ENCODE measurements at places on chromosomes 5 and 9.

- peak; percentile 80 for DNase-seq
Observed at GRCh38 chr9:110797611-110798010, 129.0 kb downstream of the MUSK start.

DNA sequence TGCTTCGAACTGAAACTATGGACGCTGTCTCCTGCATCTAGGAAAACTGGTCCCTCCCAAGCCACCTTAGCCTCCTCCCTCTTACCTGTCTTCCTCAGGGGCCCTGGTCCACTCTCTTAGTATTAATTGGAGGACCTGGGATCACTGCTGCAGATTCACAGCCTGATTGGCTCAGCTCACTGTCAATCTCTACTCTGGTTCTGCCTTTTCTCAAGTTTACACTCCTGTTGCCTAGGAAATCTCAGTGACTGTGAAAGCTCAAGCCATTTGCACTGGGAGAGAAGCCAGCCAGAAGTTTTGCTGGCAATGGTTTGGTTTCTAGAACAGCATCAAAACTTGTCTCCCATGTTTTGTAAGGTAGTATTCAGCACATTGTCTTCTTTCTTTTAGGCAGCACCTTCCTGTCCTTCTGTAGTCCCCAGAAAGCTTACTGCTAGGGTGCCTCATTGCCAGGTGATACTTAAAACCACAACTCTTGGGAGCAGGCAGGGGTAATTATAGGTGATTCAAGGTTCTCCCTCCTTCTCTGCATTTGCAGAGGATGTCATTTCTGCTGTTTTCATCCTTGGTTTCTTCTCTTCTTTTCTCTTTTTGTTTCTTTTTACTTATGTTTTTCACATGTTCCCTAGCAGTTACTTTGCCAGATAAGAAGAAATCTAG lies at the start of gene CAPSL:
CAPSL (minus strand) TSS at position 55 of the 660 bp plus-strand sequence. CDS start 17,502 bp downstream, outside the sequence.
- DNase-seq: peak; percentile 52

DNA sequence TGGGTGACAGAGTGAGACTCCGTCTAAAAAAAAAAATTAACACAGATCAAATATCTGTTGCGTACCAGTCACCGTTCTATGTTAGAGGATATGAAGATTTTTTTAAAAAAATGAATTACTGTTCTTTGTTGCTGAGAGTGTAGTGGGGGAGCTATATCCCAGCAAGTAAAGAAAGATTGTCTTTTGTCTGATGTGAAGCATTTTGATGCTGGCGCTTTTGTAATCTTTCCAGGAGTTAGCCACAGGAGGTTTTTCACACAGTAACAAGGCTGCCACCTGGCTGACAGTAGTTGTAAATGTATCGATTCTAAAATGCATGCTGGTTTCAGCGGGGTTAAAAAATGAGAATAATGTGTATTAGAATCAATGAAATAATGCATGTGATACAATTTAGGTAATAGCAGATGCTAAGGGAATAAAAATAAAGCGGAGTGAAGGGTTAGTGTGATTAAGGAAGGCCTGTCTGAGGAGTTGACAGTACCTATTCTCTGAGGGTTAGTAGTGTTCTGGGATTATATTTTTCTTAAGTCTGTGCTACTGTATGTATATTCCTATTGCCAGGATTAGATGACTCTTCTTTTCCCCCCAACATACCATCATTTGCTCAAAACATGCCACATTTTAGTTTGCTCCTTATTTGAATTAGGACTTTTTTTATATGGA lies 3.4 kb downstream of the LMNB1 start:
- DNase-seq: peak; percentile 83

DNA sequence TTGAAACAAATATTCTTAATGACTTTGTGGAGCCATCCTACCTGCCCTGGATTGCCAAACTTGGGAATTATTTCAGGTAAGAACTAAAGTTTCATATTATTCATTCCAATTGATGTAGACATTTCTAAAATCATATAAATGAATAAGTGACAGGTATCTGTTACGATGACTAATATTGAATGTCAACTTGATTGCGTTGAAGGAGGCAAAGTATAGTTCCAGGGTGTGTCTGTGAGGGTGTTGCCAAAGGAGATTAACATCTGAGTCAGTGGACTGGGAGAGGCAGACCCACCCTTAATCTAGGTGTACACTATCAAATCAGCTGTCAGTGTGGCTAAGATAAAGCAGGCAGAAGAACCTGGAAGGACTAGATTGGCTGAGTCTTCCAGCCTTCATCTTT lies 1688.4 kb upstream of the CDH9 start:
- DNase-seq: no peak

DNA sequence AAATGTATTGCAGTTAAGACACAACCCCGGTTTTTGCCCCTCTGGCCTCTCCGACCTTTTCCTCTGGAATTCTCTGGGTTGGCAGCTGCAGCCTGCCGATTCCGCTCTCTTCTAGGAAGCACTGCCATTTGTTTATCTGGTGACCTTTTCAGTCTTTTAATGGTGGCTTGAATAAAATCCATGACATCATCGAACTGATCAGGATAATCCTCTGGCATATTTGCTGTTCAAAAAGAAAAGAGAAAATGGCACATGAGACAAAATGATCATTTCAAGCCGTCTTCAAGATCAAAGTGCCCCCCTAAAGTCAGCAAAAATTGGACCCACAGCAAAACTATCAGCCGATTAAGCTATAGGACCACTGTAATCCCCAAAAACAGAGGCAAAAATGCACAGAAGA lies 23.9 kb downstream of the GDNF start:
- no peak for DNase-seq

GRCh38 chr5:78727786-78728761 lies 79.5 kb upstream of the LHFPL2 start:
- DNase-seq: no peak

DNA sequence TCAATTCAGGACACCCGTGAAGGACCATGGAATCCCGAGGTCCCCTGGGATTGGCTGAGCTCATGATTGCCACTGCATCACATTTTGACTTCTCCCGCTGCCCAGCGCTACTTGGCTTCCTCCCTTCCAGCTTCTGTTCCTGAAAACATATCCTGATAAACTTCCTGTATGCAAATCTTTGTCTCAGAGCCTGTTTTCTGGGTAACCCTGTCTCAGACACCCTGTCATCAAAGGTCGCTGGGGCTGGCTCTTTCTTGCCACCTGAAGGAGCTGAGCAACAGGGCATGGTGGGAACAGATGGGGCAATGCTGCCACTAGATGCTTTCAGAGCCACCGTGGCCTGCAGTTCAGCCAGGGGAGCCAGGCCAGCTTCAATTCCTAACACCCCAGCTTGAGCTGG lies 154.3 kb upstream of the TBC1D2 start:
- DNase-seq: no peak

GRCh38 chr9:35598866-35599590 lies 6.0 kb upstream of the TESK1 start:
- no peak for DNase-seq

DNA sequence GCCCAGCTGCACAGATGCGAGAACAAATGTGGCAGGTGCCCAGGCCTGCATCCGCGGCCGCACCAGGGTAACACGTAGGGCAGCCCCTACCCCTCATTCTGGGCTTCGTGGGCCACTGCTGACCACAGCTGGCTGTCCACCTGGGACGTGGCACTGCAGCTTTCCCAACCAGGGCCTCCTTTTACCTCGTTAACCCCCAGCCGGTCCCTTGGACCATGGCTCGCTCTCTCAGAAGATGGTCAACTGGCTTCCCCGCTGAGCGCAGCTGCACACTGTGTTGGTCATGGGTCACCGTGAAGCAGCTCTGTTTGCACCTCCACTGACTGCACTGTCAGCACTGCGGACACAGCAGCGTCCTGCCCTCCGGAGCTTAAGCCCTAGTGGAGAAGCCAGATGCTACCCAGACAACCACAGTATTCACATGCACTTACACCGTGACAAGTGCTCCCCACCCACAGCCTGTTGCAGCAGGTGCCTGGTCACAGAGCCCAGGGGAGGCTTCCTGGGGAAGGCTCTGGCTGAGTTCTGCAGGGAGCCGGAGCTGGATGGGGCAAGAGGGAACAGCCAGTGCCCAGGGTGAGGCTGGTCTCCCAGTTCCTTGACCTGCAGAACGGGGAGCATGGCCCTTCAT lies 10.5 kb upstream of the PLEKHG4B start:
- DNase-seq: no peak

GRCh38 chr5:73687357-73687756 lies 61.4 kb downstream of the ARHGEF28 start:
- DNase-seq: no peak

Measured in fibroblast of upper back skin (primary cell).